ENCODE measurements at places on chromosomes 12 and 14.

DNA sequence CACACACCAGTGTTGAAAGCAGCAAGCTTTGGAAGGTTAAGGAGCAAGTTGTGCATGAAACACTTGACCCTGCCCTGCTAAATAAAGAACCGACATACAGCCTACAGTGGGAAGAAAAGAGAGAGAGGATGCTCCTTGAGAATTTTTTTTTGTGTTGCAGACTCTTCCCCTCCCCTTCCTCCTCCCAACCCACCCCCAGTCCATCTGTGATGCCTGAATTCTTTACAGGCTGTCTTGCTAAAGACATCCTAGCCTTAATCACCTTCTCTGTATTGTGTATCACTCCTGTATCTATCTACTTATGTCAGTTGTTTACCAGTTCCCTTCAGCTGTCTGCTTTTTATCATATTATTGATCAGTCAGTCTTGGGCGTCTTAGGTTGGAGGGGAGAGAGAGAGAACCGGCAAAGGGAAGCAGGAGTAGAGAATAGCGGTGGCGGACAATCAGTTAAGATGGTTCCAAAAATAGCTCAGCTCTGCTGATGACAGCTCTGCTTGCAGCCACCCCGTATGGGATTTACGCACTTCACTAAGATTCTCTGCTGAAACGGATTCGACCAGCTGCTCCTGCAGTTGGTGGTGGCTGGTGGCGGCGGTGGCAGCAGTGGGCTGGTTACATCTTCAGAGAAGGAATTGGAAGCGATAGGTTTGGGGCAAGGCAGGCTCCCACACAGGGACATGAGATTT lies 664.7 kb downstream of the NRXN3 start:
- DNase-seq: no peak

DNA sequence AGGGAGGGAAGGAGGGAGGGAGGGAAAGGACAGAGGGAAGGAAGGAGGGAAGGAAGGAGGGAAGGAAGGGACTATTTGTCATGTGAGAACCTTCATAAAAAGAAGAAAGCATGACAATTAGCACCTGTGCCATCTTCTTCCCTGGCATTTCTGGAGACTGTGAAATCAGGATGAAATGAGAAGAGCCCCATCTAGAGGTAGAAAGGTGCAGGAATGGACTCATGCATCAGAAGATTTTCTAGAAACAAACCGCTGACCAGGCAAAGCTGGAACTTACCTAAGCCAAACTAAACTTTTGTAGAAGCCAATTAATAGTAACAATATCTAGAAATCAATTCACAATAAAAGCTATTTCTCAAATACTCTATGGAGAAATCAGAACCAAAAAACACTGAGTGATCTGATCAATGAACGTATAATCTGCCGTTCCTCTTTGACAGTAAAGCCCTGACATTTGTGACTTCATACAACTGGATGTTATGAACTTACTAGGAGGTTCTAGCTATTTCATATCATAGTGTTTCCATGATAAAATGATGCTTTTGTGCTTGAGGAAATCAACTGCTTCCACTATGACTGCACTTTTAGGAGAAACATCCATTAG lies 24.4 kb upstream of the CRACR2A start:
- DNase-seq: no peak

DNA sequence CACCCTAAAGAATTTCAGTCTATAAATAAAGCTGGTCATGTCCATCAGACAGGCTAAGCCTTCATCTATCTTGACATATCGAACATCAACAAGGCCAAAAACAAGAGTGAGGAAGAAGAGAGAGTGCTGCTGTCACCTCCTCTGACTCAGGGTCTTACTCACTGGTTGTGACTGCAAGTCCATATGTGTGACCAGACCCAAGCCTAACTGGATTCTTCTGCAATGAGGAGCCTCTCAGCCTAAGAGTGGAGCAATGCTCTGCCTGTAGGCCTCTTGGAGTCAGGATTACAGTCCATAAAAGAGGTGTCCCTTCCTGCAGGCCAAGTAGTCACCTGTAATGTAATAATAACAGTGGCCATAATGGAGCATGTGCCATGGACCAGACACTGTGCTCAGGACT lies 121.2 kb upstream of the SLC35F4 start:
- no peak for DNase-seq

DNA sequence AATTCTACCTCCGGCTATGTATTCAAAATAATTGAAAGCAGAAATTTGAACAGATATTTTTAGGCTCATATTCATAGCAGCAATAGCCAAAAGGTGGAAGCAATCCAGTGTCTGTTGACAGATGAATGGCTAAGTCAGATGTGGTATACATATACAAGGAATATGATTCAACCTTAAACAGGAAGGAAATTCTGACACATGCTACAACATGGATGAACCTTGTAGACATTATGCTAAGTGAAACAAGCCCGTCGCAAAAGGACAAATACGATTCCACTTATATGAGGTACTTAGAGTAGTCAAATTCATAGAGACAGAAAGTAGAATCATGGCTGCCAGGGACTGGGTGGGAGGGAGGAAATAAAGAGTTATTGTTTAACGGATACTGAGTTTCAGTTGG lies 331.6 kb downstream of the PCNX1 start:
- no peak for DNase-seq

- DNase-seq: no peak
Observed at GRCh38 chr14:94963051-94963450, 193.1 kb upstream of the GSC start.

DNA sequence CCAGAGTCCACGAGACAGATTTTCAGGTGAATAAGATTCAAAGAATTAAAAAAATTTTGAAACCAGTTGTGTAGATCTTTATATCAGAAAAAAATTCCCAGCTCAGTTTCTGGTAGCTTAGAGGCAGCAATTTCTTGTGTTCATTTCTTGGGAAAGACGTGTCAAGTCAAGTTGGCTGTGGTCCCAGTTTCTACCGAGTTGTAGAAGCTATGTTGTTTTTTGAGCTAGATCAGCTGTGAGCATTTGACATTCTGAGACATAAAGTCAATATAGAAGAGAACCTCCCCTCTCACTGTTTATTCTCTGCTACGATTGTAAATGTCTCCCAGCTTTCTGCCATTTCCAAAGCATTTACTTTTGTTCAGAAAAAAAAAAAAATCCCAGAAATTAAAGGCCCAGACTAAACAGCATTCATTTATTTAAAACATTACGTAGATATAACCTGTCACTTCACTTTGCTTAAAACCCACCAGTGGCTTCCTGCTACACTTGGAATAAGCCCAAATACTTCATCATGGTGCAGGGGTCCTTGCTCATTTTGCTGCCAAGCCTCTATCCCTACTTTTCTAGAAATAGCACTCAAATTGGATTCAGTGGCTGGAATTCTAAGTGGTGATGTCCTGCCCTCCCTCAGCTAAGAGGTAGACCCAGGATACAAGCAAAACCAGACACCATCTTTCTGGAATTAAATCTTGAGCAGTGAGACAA lies 20.6 kb upstream of the PYGL start:
- DNase-seq: no peak

DNA sequence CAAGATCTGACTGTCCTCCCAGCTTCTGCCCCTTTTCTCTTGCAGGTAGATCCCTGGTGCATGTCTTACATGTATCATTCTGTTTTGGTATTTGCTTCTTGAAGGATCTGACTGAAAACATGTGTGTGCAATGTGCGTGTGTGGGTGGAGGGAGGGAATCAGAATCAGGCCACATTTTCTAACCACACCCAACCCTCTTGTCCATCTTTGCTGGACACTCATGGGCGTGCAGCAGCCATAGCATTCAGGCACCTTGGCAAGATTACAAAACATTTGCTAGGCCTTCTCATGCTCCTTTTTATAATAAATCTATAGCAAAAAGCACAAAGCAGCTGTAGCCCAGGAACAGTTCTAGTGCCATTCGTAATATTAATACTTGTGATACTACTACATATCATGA lies 233.6 kb upstream of the E2F7 start:
- no peak for DNase-seq

DNA sequence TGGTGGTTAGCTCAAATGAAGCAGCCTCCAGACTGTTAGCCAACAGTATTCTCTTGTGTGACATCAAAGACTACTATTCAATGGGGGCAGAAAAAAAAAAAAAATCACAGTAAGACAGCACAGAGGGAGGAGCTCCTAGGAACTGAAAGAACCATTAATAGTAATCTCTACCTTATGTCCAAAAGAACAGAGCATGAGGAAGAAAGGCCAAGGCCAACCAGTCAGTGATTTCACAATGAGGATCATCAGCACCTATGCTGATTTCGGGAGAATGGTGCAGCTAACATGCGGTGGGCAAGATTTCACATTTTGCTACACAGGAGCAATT lies 66.3 kb upstream of the SOX5 start:
- DNase-seq: no peak

DNA sequence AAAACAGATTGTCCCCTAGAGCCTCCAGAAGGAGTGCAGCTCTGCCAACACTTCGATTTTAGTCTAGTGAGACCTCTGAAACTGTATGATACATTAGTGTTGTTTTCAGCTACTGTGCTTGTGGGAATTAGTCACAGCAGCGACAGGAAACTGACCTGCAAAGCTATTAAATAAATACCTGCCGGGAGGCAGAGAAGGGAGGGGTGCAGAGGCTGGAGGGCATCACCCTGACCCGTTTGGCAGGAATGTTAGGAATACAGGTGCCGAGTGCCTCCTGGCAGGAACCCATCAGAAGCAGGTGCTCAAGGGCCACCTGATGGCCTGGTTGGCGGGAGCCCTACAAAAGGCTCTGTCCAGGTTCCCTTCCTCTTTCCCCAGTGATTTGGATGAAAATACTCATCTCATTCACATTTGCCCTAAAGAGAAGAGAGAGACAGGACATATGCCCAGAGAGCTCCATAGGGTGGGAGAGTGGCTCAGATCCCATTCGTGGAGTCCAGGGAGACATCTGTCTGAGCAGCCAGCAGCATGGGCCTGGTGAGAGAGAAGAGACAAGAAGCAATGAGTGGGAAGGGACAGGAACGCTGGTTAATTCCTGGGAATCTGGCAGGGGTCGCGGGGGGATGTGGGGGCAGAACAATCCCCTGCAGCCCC lies 44.6 kb downstream of the C14orf132 start:
- DNase-seq: no peak

DNA sequence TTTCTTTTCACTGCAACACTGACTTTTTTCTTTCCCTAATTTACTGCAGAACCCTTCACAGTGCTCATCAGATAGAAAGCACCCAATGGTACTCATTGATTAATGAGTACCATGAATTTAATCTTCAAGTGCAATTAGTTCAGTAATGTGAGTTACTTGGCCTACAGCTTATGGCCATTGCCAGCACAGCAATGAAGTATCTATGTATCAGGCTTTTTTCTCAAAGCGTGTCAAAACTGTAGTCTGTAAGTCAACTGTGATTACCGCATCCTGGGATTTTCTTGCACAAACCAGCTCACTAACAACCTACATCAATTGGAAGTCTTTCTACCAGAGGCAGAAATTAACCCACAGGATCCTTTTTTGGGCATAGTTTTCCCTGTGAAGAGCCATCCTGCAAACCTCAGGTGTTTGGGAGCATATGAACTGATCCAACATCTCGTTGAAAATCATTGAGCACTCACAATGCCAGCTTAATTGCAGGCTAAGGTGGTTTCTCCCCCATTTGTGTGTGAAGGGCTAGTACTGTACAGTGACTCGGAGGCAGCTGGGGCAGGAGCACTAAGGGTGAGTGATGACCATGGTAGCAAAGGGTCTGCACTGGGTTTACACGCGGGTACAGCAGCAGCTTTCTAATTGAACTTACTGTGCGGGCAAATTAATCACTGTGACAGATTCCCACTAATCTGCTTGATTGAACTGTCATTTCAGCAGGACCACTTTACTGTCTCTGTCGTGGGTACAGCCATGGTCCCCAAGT lies 619.3 kb downstream of the SNAPC1 start:
- no peak for DNase-seq

GRCh38 chr12:20946732-20947131 lies 136.2 kb downstream of the SLCO1B3 start:
- DNase-seq: no peak

DNA sequence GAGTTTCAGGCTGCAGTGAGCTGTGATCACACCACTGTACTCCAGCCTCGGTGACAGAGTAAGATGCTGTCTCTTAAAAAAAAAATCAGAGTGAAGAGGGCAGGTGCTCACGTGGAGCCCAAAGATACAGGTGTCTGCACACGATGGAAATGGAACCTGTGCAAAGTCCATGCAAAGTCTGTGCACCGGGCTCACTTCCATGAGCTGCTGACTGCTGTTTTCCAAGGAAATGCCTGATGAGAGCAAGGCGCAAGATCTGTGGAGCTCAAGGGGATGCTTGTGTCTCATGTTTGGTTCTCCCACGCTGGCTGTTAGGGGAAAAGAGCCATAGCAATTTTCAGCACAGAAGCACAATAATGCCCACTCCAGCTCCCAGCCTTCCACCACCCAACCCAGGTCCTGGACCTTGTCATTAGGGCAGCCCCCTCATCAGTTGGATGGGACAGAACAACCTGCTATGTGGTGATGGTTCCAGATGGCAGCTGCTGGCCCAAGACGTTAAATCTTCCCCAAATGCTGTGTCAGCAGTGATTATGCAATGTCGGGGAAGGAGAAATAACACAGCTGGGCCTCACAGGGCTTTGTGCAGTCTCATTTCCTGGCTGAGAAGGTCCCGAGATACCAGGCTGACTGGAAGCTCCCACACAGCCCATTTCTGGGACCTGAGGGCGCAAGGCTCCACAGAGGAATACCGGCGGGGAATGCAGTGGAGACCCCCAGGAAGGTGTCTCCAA lies 27.9 kb upstream of the DICER1 start:
- DNase-seq: no peak

DNA sequence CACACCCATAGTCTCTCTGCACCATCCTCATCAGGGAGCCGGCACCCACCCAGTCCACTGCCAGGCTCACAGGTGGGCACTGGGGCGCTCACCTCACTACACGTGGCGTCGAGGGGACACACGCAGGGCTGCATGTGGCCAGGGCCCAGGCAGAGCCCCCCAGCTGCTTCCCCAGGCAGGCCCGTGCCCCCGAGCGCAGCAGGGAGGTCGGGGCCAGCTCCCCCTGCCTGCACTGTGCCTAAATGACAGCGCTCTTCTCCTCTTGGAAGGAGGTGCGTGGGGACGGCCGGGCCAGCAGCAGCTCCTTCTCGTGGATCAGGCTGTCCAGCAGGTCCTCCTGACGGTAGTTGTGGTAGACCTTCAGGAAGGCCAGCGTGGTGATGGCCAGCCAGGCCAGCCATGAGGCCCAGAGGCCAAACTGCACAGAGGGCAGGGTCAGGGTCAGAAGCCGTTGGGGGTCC lies 11.3 kb downstream of the TMEM179 start:
- no peak for DNase-seq

- no peak for DNase-seq
Observed at GRCh38 chr14:52338051-52338681, 24.1 kb downstream of the PTGER2 start.

DNA sequence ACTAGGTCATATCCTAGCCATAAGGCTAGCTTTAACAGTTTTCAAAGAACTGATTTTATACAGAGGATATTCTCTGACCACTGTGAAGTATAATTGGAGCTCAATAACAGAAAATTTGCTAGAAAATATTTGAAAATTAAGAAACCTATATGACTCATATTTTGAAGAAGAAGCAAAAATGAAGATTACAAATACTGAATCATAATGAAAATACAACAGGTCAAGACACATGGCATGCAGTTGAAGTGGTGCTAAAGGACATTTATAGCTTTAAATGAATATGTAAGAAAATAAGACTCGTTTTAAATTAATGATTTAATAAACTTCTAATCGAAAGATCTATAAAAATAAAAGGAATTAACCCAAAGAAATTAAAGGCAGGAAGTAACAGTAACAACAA lies 1234.6 kb downstream of the SLC16A7 start:
- DNase-seq: no peak

- no peak for DNase-seq
Observed at GRCh38 chr12:83515306-83516026, 828.8 kb downstream of the TMTC2 start.
